ENCODE measurements at places on chromosomes 2 and 18.

DNA sequence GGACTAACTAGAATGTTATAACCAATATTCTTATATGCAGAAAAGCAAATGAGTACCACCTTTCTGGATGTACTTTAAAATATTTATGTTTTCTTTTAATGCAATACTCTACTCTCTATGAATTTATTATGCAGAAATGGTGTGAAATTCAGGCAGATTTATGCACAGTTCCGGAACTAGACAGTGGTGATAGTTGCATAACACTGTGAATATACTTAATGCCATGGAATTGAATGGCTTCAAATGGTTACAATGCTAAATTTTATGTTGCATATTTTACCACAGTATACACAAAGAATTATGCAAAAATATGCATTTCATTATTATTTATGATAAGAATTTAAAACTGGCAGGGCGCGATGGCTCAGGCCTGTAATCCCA lies 287.8 kb upstream of the FN1 start:
- no peak overlapping the region for H3K27ac ChIP-seq
- no peaks in the 10 kb centered on the region for H3K36me3 ChIP-seq
- H3K4me3 ChIP-seq: no peak overlapping the region
- peaks cover 8% of the 10 kb centered on the region for H3K4me1 ChIP-seq
- H3K27me3 ChIP-seq: no peaks in the 10 kb centered on the region

DNA sequence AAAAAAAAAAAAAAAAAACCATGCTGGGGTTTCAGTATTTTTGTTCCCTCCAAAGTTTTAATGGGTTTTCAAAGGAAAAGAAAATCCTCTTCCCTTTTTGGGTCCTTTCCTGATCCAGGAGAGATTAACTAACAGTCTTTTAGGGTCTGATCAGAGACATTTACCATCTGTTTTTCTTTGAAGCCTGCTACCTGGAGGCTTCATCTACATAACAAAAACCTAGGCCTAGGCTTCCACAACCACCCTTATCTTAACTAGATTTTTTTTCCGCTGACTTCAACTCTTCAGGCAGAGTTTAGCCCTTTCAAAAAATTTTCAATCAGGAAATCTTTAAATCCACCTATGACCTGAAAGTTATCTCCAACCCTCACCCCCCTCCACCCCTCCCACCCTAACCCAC lies 154.7 kb downstream of the MBD2 start:
- H3K36me3 ChIP-seq: no peaks in the 10 kb centered on the region
- DNase-seq: no peak
- H3K27ac ChIP-seq: no peak overlapping the region
- H3K4me3 ChIP-seq: no peak overlapping the region
- H3K4me1 ChIP-seq: no peaks in the 10 kb centered on the region

DNA sequence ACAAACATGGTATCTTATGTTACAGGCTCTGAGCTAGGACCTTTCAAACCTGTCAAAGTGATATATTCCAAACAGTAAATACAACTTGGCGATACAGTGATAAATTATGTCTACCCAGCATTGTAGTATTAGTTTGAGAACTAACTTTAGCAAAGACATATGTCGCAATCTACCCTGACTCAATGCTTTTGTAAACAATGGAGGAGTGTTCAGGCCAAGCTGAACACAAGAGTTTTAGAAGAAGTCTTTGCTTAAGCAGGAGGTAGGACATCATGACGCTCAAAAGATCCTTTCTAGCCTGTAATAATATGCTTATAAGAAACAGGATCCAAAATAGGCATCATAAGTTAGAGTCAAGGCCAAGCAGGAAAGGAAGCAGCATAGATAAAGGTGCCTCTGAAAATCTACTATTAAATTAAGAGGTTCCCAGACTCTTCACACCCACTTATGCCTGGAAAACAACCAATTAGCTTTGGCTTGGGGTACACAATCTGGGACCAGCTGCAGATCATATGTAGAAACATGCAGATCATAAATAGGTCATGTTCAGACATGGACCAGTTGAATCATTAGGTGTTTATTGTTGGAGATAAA lies 132.5 kb downstream of the CSRNP3 start:
- H3K4me3 ChIP-seq: no peak overlapping the region
- peak overlapping the region; percentile 17 for H3K27ac ChIP-seq
- no peaks in the 10 kb centered on the region for H3K27me3 ChIP-seq
- H3K36me3 ChIP-seq: peaks cover 24% of the 10 kb centered on the region
- peaks cover 8% of the 10 kb centered on the region for H3K4me1 ChIP-seq

GRCh38 chr2:30717081-30717650 lies 90.1 kb downstream of the CAPN13 start:
- H3K27ac ChIP-seq: no peak overlapping the region
- no peaks in the 10 kb centered on the region for H3K36me3 ChIP-seq
- H3K4me3 ChIP-seq: no peak overlapping the region
- H3K4me1 ChIP-seq: no peaks in the 10 kb centered on the region
- DNase-seq: peak; percentile 11
- peaks cover 20% of the 10 kb centered on the region for H3K27me3 ChIP-seq

GRCh38 chr2:144965172-144965571 lies 445.3 kb upstream of the ZEB2 start:
- no peaks in the 10 kb centered on the region for H3K4me1 ChIP-seq
- no peak overlapping the region for H3K4me3 ChIP-seq
- H3K27ac ChIP-seq: no peak overlapping the region
- DNase-seq: no peak

DNA sequence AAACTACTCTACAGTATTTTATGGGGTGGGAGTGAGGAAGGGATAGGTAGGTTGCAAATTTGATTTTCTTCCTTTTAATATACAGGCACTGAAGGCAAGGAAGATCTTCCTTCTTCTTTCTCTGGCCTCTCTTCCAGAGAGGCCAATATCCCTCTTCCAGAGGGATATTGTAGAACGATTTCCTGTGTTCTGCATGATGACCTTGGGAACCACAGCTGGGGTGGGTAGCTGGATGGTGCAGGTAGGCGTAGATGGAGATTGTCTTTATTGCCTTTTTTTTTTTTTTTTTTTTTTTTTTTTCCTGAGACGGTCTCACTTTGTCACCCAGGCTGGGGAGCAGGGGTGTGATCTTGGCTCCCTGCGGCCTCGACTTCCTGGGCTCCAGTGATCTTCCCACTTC lies 49.4 kb downstream of the GATA6 start:
- H3K36me3 ChIP-seq: no peaks in the 10 kb centered on the region
- H3K4me1 ChIP-seq: peaks cover 6% of the 10 kb centered on the region
- no peak overlapping the region for H3K4me3 ChIP-seq
- H3K27me3 ChIP-seq: peaks cover 12% of the 10 kb centered on the region
- no peak for DNase-seq
- H3K27ac ChIP-seq: no peak overlapping the region

DNA sequence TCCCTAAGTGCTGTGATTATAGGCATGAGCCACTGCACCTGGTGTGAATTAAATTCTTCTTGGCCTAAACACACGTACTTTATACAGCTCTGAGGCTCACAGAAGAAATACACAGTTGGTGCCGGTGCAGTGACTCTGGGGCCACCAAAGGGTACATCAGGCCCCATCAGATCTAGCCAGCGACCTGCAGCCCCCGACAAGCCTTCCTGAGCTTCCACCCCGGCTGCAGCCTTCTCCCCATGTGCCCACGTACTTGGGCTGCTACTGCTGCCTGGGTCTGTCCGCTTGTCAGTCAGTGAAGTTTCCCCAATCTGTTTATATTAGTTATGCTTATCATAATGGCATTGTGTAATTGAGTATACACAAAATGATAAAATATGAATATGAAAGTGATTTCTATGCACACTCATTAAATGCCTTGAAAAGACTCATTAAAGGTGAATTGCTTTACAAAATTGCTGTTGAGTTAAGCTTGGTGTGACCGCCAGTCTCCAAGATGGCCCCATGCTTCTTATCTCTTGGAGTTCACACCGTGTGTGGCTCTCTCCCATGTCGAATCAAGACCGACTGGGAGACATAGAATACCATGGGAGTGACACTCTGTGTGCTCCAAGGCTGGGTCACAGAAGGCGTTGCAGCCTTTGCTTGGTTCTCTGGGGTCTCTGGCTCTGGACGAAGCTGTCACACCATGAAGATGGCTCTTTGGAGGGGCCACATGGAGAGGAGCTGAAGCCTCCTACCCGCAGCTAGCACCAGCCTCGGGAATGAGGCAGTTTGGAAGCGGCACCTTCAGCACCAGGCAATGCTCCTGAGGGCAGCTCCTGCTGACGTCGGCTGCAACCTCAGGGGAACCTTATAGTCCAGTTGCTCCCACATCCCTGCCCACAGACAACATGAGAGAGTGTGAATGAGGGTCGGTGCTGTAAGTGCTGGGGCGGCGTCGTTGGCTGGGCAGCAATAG lies 29.2 kb upstream of the HPCAL1 start:
- H3K36me3 ChIP-seq: no peaks in the 10 kb centered on the region
- peaks cover 4% of the 10 kb centered on the region for H3K4me1 ChIP-seq
- peaks cover 4% of the 10 kb centered on the region for H3K27me3 ChIP-seq

DNA sequence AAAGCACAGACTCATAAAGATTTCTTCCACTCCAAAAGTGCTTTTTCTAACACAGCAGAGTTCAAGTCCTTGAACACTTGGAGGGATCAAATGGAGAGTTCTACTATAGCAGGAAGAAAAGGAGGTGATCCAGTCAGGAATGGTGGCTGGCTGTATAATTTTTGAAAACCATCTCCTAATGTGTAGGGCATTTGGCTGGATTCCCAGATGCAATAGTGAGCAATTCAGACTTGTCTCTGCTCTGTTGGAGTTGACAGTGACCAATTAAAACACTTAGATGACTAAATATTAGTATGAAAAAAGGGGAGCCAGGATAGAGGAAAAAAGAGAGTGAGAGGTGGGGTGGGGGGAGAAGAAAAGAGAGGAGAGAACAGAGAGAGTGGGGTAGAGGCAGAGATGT lies 5.3 kb upstream of the G6PC2 start:
- no peak overlapping the region for H3K27ac ChIP-seq
- peaks cover 22% of the 10 kb centered on the region for H3K27me3 ChIP-seq
- H3K4me3 ChIP-seq: no peak overlapping the region
- no peak for DNase-seq
- H3K36me3 ChIP-seq: no peaks in the 10 kb centered on the region

- H3K4me3 ChIP-seq: no peak overlapping the region
- no peaks in the 10 kb centered on the region for H3K4me1 ChIP-seq
- H3K36me3 ChIP-seq: no peaks in the 10 kb centered on the region
- DNase-seq: no peak
- no peak overlapping the region for H3K27ac ChIP-seq
These were observed 61.9 kb upstream of the RBMS1 start for GRCh38 chr2:160555420-160556071.

GRCh38 chr2:56534321-56534720 lies 350.5 kb downstream of the CCDC85A start:
- no peaks in the 10 kb centered on the region for H3K36me3 ChIP-seq
- H3K27ac ChIP-seq: no peak overlapping the region
- no peaks in the 10 kb centered on the region for H3K4me1 ChIP-seq
- no peaks in the 10 kb centered on the region for H3K27me3 ChIP-seq
- H3K4me3 ChIP-seq: no peak overlapping the region
- DNase-seq: no peak

- H3K27ac ChIP-seq: no peak overlapping the region
- H3K4me1 ChIP-seq: peaks cover 32% of the 10 kb centered on the region
- peaks cover 4% of the 10 kb centered on the region for H3K27me3 ChIP-seq
- no peaks in the 10 kb centered on the region for H3K36me3 ChIP-seq
These were observed 47.5 kb upstream of the HNRNPA3 start for GRCh38 chr2:177165061-177165583.

DNA sequence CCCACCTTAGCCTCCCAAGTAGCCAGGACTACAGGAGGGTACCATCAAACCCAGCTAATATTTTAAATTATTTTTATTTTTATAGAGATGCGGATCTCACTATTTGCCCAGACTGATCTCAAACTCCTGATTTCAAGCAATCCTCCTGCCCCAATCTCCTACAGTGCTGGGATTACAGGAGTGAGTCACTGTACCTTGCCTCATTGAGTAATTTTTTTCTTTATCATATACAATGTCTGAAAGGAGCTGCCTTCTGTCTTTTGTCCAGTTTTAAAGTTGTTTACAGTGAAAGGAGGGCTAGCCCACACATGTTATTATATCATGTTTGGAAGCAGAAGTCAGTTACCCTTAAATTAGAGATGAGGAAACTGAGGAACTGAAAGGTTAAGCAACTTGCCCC lies 32.5 kb downstream of the PRKRA start:
- H3K27ac ChIP-seq: no peak overlapping the region
- peaks cover 13% of the 10 kb centered on the region for H3K4me1 ChIP-seq
- no peak for DNase-seq
- H3K4me3 ChIP-seq: no peak overlapping the region
- H3K36me3 ChIP-seq: peaks cover 9% of the 10 kb centered on the region

GRCh38 chr2:100070078-100070477 lies 72.3 kb downstream of the AFF3 start:
- no peak overlapping the region for H3K4me3 ChIP-seq
- no peaks in the 10 kb centered on the region for H3K36me3 ChIP-seq
- no peak for DNase-seq
- no peak overlapping the region for H3K27ac ChIP-seq

DNA sequence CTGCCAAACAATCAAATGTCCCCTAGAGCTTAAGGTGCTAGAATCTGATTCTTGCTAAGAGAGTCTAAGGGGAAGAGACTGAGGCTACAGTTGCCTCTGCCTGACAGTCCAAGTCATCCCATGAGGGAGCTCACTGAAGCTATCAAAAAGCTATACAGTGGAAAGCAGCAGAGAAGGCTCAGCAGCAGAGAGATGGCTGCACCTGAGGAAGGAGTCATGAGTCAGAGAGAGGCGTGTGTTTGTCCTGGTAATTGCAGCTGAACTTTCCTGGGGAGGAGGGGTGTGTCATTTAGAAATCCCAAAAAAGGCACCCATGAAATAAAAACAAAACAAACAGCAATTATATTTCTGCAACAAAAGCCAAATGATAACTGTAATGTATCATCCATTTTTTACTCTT lies 305.2 kb upstream of the UBE2E3 start:
- no peak overlapping the region for H3K4me3 ChIP-seq
- H3K27me3 ChIP-seq: peaks cover 11% of the 10 kb centered on the region
- H3K27ac ChIP-seq: no peak overlapping the region
- peaks cover 29% of the 10 kb centered on the region for H3K4me1 ChIP-seq
- no peak for DNase-seq

Measured in type B pancreatic cell (in vitro differentiated cells).